ENCODE measurements at places on chromosomes 4 and X.

- DNase-seq: no peak
Observed at GRCh38 chr4:153763404-153763803, 3.6 kb upstream of the RNF175 start.

GRCh38 chr4:184100297-184100885, 117.3 kb downstream of the ENPP6 start:
- peak; percentile 64 for DNase-seq

DNA sequence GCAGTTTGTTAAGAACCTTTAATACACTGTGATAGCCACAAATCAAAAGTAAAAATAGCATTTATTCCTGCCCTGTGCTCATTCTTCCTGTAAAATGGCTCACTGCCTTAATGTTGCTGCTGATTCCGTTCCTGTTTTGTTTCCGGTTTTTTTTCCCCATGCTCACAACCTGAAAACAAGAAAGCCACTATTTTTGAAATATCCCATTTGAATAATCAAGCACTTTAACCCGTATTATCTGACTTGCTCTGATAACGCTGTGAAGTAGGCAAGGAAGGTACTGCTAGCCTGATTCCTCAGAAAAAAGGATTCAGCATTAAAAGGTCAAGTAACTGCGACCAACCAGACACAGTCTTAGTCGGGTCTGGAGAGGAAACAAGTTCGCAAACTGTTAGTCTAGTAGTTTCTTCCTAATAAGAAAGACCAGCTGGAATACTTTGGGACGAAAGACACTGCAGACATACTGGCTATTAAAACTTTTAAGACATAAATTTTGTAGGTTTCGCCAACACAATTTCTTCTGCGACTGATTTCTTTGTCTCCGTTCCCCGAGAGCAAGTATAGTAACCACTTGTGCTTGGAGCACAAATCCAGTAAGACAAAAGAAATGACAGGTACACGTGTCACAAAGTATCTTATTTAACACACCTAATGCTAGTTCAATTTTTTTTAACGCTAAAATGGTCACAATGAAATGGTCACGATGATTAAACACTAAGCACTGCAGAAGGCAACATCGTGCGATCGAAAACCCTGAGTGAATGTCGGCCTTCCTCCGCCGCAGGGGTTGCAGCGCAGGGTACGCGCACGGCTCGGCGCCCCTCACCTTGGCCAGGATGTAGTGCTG, 802 bp downstream of the COX18 start:
- no peak for DNase-seq

DNA sequence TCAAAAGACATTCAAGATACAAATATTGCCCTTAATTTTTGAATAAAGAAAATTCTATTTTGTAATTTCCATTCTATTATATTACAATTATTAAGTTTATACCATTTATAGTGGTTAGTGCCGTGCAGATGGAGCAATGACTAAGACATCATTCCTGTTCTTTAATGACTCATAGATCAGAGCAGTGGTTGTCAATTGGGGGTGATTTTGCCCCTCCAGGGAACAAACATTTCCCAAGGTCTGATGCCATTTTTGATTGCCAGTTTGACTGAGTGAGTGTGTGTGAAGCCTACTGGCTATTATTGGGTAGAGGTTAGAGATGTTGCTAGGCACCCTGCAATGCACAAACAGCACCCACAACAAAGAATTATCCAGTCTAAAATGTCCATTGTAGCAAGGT, 97.9 kb upstream of the DDIT4L start:
- DNase-seq: no peak

GRCh38 chr4:143531788-143532491, 18.4 kb downstream of the SMARCA5 start:
- no peak for DNase-seq

GRCh38 chr4:18859468-18859867, 837.9 kb upstream of the LCORL start:
- no peak for DNase-seq

GRCh38 chrX:117995378-117995777, 121.2 kb downstream of the KLHL13 start:
- DNase-seq: no peak

DNA sequence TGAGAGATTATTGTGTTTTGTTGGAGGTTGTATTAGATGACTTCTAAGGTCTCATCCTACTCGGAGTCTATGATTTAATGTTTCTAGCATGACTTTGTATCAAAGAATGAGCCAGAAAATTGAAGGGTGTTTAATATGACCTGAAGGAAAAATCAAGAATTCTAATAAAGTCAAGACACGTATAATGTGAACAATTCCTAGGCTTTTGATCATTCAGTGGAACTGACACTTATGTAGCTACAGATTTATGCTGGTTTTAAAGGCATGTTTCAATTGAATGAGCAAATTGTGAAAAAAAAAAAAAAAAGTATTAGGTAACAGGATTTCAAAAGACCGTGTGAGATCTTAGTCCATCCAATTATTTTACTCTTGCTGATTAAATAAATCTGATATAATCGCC, 64.9 kb downstream of the GRID2 start:
- DNase-seq: no peak

GRCh38 chrX:71253253-71254091, 468 bp downstream of the ZMYM3 start:
- peak; percentile 57 for DNase-seq

- no peak for DNase-seq
Observed at GRCh38 chr4:119135721-119136121, at the start of gene MYOZ2. MYOZ2 (plus strand) TSS chr4:119135832; CDS start chr4:119136526, 694 bp downstream.

GRCh38 chr4:22473268-22473667, 42.6 kb downstream of the ADGRA3 start:
- no peak for DNase-seq

DNA sequence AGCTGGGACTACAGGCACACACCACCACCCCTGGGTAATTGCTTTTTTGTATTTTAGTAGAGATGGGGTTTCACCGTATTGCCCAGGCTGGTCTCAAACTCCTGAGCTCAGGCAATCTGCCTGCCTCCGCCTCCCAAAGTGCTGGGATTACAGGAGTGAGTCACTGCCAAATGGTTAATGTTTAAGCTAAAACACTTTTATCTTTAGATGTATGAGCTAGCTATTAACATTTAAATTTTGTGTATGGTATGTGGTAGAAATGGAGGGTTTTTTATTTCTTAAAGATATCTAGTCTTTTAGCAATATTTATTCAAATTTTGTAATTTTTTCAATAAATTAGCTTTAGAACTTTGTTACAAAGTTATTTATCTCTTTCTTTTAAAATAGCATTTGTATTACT, 1659.8 kb upstream of the ADGRL3 start:
- no peak for DNase-seq

GRCh38 chr4:134885436-134885835, 683.8 kb upstream of the PABPC4L start:
- no peak for DNase-seq

DNA sequence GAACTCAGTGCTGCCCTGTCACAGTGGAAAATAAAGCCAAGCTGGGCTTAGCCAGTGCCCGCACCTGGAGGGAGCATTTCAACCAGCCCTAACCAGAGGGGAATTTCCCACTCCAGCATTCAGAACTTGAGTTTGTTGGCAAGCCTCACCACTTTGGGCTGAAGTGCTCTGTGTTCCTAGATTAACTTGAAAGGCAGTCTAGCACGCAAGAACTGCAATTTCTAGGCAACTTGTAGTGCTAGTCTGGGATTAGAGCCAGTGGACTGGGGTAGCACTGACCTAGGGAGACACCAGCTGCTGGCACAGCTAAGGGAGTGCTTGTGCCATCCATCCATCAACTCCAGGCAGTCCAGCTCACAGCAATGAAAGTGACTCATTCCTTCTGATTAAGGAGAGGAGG, 1060.6 kb upstream of the GRID2 start:
- DNase-seq: no peak

DNA sequence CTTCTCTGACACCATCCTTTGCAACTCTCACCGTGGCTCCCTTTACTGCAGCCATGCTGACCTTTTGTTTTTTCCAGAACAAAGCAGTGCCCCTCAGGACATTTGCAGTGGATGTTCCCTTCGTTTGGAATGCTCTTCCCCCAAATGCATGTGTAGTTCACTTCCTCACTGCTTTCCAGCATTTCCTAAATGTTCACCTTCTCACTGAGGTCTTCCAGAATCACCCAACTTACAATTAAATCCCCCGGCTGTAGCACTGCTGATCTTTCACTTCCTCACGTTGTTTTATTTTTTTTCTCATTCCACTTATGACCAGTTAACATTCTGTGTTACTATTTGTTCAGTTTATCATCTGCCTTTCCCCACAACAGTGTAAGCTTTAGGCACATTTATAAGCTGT, 73.1 kb downstream of the GASK1B start:
- no peak for DNase-seq

GRCh38 chr4:37244583-37245390, at the start of gene NWD2:
NWD2 (plus strand) TSS chr4:37244743; CDS start chr4:37245068, 325 bp downstream.
- peak; percentile 14 for DNase-seq

DNA sequence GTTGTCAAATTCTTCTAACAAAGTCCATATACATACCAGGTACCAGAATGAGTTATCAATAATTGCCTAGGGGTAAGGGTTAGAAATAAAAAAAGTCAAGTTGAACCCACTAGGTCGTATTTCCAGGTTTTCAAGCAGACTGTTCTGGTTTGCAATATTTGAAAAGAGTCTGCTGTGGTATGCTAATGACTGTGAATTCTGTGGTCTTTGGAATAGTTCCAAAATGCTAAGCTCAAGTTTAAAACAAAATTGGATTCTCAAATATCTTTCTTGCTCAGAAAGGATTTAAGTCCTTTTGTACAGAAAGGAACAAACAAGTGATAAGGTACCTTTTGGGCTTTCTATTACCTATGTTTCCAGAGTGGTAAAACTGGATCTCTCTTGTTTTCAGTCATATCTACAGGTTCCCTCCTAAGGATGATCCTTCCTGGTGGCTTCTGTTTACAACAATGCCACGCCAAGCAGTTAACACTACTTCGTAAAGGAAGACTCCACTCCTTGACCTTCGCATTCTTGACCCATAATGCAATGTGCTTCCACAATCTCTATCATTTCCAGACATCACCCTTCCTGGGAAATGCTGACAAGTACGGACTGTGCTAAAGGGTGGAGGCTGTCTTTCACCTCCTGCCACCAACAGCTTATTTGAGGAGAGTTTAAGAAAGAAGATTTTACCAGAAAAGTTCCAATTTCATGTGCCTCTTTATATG, 531.7 kb upstream of the FTHL17 start:
- DNase-seq: no peak

DNA sequence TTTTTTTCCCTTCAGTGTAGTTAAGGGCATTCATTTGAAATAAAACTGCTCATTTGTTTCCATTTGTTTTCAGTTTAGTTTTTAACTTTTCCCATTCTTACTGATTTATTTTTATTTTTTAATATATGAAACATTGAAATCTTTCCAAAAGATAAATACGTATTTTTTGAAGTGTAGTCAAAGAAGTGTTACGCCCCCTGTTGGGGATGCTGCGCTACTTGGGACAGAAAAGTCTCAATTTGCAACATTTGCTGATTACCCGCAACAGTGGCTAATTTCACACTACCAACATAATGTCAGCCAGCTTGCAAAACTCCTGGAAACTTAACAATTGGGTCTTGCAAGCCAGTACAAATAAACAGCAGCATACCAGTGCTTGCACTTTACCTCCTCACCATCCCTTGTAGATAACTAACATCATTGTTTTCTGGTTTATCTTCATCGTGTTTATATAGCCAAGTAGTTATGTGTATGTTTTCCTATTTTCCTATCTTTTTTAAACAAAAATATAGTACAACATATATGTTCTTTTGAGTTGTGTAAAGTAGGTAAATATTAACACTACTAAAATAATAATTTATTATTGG, 158.6 kb downstream of the STPG2 start:
- no peak for DNase-seq

- DNase-seq: no peak
Observed at GRCh38 chr4:74328501-74328900, 20.2 kb downstream of the EPGN start.

DNA sequence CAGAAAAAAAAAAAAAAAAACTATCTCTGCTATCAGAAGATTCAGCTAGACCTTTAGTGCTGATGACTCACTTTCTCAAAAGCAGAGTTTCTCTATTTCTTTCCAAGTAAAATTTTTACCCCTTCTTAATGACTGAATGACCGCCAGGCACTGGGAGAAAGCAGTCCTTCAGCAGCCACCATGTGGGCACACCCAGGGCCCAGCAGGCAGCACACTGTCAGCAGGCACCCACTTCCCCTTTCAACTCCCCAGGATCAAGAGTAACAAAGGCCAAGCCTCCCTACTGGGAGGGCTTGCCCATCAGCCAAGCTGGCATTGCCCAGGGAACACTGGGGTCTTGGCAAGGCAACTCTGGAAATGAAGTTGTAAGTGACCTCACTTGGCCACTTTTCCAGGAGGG, 201.9 kb upstream of the MAMLD1 start:
- DNase-seq: no peak

GRCh38 chr4:73187325-73187724, 71.3 kb downstream of the ANKRD17 start:
- no peak for DNase-seq

DNA sequence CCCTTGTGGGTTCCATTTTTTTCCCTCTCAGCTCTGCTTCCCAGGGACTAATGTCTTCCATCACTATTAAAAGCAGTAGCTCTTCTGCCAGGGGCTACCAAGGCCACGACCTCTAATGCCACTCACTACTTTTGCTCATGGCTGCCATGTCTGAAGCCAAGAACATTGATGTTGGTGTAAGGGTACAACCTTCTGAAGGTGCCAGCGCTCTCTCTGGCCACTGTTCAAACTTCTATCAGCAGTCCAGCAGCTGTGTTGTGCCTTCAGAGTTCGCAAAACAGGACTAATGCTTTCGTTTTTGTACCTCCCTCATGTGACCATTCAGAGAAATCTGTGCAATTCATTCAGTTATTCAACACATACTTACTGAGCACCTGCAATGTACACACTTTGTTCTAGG, 121.5 kb upstream of the ENPEP start:
- no peak for DNase-seq

DNA sequence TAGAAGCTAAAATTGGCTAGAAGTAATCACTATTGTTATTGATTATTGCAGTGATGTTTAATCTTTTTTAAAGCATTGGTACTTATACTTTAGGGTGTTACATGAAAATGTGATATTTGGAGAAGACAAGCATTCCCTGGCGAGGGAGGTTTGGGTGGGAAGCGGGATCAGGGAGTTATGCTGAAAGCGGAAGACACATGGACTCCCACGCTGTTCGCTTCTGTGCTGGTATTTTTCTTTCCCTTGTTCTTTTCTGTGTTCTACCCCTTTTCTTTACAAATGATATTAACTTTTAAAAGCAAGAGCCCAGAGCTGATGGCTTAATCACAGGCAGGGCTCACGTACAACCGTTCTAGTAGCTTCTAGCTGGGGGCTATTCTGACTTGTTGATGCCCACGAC, 61.6 kb downstream of the PHOX2B start:
- DNase-seq: no peak

DNA sequence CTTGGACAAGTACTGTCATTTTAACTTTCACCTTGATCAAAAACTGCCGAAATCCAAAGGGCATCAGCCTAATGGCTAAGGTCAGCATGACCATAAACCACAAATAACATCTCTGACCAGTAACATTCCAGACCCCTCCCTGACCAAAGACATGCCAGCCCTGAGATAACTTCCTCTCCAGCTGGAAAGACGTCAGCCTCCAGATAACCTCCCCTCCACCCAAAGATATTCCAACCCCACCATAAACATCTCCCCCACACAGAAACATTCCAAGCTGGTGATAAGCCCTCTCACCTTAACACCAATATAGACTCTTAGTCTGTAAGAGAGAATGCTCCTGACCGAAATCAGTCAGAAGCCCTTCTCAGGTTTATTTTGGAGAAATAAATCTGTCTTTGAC, 7.4 kb downstream of the PPP1R2C start:
- no peak for DNase-seq
